NCI-H1092 (cell line): ENCODE measurements at places on chromosomes 1 and 21.
A peak's percentile ranks its signal among the peaks of the same experiment; 100 is the strongest.

DNA sequence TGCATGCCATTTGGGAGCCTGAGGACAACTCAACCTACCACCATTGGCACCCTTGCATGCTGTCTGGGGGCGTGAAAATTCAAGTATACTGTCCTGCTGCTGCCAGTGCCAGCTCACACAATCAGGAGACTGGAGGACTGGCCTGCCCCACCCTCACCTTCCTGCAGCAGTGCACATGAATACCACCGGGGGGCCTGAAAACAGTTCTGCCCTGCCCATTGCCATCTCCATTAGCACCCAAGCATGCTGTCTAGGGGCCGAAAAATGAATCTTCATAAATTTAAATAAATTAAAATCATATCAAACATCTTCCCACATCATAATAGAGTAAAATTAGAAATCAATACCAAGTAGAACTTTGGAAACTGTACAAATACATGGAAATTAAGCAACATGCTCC is 322.1 kb upstream of the TMPRSS15 start:
- DNase-seq: no peak

DNA sequence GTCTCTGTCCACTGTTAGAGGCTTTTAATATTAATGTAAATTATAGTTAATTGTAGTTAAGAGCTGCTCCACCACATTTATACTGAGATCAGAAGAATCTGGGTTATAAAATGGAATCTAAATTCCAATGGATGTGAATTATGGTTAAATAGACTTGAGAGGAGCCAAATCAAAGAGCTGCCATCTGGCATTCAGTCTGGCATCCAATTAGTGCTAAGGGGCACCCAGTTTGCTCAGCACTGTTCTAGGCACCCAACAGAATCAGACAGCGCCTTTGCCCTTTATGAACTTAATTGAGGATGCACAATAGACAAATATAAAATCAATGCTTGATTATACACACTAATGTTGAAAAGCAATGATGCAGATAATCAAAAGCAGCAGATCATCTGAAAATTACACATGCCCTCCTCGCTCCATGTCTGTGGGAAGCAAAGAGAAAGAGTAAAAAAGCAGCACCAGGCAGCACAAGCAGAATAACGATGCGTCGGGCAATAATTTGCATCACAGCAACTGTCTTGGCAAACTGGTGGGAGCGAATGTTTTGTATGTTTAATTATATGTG is 310.1 kb downstream of the BRINP2 start:
- no peak for DNase-seq

- DNase-seq: no peak
Measured at GRCh38 chr21:45161038-45161945, 86.9 kb downstream of the ADARB1 start.

- DNase-seq: no peak
Measured at GRCh38 chr21:35716876-35717565, 343.3 kb downstream of the SETD4 start.

DNA sequence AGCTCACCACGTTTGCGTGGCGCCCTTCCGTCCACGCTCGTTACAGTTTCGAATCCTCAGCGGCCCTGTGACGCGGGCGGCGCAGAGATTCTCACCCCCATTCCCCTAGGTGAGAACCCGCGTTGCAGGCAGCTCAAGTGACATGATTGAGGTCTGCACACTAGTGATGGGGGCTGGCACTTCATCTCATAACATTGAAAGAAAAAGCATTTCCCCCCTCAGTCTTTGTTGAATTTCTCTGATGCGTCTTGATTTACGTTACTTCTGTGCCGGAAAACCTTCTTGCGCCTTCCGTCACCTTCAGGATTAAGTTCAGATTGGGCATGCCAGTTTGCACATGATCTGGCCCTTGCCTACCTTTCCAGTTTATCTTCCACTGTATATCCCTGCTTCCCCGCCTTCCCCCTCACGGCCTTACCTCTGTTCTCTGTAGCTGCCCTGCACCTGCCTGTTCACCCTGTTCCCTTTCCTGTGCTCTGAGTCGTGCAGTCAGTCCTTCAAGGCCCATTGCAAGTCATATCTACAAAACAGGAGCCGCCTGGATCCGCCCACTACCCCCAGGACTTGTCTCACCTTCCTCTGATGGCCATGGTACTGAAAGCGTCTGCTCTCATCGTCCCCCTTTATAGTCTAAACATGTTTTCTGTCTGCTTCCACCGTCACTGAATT is 1.1 kb downstream of the CTPS1 start:
- peak; percentile 30 for DNase-seq

DNA sequence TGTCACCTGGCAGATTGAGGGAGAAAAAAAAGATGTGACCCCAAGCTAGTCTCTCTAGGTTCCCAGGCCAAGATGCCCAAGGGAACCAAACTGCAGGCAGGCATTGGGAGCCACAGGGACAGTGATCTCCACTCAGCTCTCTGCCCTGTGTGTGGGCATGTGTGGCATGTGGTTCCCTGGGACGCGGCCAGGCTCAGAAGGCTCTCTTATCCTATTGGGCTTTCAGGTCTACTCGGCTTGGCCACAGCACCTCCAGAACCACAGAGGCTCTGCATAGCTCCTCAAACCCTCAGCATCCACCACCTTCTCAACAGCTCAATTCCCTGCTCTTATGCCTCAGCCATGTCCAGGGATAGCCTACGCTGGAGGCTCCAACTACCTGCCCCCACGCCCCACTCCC is 22.0 kb downstream of the IQGAP3 start:
- DNase-seq: no peak

- DNase-seq: no peak
Measured at GRCh38 chr1:202216691-202217090, 23.1 kb downstream of the LGR6 start.

DNA sequence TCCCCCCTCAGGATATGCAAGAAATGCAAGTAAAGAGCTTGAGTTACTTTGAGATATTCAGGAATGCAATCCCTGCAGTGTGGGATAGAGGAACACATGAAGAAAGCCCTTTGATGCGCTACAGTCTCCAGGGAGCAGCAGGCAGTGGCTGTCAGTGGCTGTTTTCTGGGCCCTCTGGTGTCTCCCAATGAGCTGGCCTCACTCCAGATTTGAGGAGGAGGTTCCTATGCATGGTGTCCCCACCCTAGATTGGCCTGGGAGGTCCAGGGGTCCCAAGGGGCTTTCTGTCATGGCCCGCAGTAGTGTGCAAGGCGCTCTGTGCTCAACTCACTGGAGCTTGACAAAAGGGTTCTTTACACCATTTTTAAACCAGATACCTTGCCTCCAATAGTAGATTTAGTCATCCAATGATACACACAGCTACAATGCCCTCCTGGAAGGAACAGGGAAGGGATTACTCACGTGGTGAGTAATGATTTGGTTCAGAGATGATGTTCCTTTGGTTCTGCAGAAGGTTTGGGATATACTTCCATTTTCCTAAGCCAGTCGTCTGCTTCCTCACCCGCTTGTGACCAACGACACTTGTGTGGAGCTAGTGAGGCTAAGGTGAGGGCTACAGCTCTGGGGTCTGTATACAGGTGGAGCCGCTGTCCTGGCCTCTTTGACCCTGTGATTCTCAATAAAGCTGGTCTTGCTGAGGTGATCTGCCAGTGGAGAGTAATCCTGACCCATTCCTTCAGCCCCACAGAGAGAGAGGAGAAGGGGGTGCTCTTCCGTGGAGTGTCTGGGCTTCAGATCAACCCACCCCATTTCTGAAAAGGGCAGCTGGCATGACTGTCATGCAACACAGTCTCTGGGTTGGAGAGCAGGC is 6.6 kb downstream of the BATF3 start:
- no peak for DNase-seq

DNA sequence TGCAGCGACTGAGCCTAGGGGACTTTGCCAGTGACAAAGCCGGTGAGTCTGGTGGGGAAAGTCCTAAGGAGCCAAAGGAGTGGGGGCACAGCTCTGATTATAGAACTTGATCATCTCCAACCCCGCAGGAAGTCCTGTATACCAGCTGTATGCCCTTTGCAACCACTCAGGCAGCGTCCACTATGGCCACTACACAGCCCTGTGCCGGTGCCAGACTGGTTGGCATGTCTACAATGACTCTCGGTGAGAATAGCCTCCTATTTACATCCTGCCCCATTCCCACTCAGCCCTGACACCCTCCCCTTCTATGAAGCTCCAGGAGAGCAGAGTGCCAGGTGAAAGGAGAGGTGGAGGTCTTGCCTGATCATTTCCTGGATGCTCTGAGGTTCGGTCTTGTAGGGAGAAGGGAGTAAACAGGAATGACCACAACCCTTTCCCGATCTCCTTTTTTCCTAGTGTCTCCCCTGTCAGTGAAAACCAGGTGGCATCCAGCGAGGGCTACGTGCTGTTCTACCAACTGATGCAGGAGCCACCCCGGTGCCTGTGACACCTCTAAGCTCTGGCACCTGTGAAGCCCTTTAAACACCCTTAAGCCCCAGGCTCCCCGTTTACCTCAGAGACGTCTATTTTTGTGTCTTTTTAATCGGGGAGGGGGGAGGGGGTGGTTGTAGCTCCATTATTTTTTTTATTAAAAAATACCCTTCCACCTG is 1.2 kb upstream of the PPOX start:
- DNase-seq: no peak

GRCh38 chr1:165454091-165454610 is 9.2 kb upstream of the RXRG start:
- DNase-seq: no peak

DNA sequence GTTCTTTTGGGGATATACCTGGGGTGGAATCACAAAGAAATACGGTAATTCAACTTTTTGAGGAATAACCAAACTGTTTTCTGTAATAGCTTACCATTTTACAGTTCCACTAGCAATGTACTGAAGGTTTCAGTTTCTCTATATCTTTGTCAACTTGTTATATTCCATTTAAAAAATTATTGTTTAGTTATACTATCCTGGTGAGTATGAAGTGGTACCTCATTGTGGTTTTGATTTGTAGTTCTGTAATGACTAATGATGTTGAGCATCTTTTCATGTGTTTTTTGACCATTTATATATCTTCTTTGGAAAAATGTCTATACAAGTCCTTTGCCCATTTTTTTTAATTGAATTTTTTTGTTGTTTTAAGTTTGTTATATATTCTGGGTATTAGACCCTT is 39.4 kb downstream of the MAST2 start:
- no peak for DNase-seq

DNA sequence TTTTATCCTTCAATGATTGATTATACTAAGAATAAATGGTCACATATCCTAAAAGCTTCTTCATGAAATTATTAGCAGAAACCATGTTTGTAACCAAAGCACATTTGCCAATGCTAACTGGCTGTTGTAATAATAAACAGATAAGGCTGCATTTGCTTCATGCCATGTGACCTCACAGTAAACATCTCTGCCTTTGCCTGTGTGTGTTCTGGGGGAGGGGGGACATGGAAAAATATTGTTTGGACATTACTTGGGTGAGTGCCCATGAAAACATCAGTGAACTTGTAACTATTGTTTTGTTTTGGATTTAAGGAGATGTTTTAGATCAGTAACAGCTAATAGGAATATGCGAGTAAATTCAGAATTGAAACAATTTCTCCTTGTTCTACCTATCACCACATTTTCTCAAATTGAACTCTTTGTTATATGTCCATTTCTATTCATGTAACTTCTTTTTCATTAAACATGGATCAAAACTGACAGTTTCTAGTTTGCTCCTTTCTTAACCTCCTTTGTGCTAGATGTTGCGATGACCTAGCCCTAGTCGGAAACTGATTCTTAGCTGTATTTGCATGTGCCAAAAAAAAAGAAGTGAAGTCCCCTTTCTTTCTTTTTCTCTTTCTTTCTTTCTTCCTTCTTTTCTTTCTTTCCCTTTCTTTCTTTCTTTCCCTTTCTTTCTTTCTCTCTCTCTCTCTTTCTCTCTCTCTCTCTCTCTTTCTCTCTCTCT is 45.1 kb downstream of the MAP3K7CL start:
- DNase-seq: peak; percentile 6

DNA sequence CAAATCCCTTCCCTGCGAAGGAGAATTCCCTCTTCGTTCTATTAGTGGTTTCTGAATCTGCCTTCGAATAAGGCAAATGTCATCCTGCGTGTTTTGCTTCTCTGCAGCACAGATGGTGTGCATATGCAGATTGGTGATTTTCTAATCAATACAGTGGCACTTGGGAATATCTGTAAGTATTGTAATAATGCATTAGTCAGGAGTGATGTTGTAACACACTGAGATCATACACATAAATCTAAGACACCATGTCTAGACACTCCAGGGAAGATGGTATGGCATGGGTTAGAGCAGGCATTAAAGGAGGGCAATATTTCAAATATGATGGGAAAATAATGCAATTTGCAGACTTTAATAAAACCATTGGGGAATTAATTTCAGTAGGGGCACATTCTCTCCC is 513.2 kb upstream of the PTBP2 start:
- no peak for DNase-seq

- no peak for DNase-seq
Measured at GRCh38 chr1:46464915-46465314, 24.7 kb upstream of the DMBX1 start.

DNA sequence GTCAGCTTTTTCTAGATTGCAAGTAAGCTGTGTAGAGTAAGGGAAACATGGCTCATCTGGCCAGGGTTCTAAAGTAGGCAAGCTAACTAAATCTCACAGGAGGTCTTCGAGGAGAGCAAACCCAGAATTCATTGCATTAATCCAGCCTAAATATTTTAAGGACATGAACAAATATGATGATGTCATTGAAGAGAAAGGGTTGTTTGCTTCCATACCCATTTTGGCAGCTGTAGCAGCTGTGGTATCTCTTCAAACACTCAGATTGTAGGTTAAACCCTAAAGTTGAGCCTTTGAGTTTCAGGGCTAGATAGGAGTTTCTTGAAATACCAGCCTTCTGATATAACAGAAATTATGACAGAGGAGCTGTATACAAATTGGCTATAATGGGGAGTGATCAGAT is 200.5 kb upstream of the C1orf105 start:
- DNase-seq: no peak

GRCh38 chr1:203097001-203097400 is 11.2 kb upstream of the MYOG start:
- DNase-seq: no peak

GRCh38 chr1:163444665-163445064 is 122.9 kb downstream of the NUF2 start:
- DNase-seq: no peak

GRCh38 chr1:11492235-11492634 is 13.3 kb downstream of the DISP3 start:
- DNase-seq: no peak

- DNase-seq: no peak
Measured at GRCh38 chr1:164868990-164869389, 310.0 kb downstream of the PBX1 start.

DNA sequence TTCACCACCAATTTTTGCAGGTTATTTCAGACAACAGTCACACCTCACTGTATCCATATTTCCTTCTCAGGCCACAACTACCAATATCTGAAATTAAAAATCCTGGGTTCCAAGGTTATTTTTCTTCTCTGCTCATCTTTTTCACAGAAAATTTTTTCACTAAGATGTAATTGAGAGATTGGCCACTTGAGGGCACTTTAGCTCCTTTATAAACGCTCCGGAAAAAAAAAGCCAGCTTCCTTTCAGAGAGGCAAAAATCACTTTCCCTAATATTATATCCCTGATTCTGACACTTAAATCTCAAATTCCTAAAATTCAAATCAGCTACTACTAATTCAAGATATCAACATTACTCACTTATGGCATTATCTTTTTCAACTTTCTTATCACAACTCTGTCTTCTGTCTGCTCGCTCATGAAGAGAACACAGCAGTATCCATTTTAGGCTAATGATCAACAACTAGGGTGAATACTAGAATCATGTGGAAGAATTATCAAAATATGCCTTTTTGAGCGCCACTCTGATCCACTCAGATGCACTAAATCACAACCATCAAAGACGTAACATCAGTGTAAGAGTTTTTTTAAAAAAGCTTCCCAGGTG is 101.4 kb upstream of the RGS1 start:
- DNase-seq: peak; percentile 10

- no peak for DNase-seq
Measured at GRCh38 chr1:222817529-222817928, 2.7 kb downstream of the DISP1 start.

- DNase-seq: no peak
Measured at GRCh38 chr1:55211863-55212262, 3.3 kb downstream of the USP24 start.
